ENCODE measurements at places on chromosomes 12 and 14.

GRCh38 chr12:115394496-115395220 is 710.7 kb upstream of the TBX3 start:
- DNase-seq = no peak

- no peak for DNase-seq
Measured at GRCh38 chr12:92602930-92603623, 99.7 kb upstream of the PLEKHG7 start.

DNA sequence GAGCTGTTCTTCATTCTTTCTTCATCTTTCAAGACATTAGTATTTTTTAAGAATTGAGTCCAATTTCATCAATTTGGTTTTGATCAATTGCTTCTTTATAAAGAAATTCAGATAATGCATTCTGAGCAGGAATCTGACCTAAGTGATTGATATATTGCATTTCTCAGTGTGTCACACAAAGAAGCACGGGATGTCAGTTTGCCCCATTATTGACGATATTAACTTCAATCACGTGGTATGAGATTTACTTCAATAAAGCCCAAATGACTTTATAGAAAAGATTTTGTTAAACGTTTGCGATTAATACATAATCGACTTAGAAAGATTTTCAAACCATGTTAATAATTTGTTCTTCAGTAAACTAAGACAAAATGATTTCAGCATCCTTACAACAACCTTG is 1254.2 kb downstream of the FSCB start:
- DNase-seq = no peak

DNA sequence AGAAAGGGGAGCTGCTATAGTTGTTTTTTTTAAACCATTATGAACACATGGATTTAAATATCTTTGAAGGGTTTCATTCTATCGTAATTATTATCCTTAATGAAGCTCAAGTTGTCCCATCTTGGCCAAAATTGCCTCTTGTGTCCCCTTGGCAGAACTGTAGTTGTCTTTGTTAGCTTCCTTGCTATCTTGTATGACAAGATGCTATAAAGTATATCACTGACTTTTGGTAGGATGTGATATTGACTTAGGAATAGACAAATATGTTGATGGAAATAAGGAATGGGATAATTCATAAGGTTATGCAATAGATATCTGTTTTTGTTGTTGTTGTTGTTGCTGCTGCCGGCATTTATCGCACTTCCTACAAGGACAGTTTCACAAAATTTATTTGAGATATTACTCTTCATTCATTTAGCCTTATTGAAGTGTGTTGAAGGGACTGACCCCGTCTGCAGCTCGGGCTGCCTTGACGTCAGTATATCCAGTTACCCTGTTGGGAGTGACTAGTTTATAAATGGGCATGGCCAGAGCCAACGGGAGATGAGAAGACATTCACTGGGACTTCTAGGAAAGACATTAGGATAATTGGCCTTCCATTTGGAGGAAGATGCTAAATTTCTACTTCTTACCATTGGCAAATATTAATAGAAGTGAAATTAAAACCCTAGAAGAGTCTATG is 26.1 kb upstream of the APOLD1 start:
- DNase-seq = no peak

All from activated T-helper 1 cell treated with Interleukin-2 at 50 U/mL for 16 hours (primary cell).